ENCODE measurements at places on chromosomes 3 and 15. TPM values are rescaled to one million over a fixed set of nuclear protein-coding genes. Genes with fewer than 3 reads are reported as not detected.

DNA sequence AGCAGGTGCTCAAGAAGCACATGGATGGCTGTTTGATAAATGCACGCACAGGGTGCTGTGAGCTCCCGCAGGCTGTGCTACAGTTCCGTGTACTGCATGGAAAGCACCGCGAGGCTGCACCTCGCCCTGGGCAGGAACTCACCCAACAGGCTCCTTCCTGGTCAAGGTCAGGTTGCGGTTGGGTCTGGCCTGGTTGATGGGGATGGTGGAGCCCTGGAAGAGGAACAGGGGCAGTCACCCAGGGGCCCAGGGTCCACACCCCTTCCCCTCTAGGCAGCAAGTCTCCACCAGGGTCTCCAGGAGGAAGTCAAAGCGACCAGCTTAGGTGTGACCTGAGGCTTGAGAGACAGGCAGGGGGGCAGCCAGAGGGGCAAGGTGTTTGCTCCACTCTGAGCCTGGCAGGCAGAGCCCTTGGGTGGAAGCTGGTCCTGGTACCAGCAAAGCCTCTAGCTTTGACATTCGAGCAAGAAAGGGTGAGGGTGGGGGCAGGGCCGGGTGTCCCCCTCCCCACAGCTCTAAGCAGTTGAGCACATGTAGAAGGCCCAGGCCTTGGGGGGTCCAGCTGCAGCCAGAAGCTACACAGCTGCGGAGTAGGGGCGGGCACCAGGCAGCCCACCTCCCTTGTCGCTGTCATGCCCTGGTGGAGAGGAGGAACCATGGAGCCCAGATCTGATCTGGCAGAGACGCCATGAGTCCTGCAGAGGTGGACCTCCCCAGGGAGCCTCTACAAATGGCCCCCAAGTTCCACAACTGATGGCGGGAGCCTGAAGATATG, 46.3 kb upstream of the SLC41A3 start:
- peaks cover 11% of the 10 kb centered on the region for H3K4me1 ChIP-seq
- no peak for DNase-seq
- no peaks in the 10 kb centered on the region for H3K36me3 ChIP-seq

- H3K36me3 ChIP-seq: peaks cover 13% of the 10 kb centered on the region
- DNase-seq: no peak
- H3K4me1 ChIP-seq: no peaks in the 10 kb centered on the region
- H3K27ac ChIP-seq: no peak overlapping the region
Measured at GRCh38 chr15:75215107-75216004, 13.7 kb downstream of the C15orf39 start.

PDCD10 gene
- 47.8 TPM for total RNA-seq

DNA sequence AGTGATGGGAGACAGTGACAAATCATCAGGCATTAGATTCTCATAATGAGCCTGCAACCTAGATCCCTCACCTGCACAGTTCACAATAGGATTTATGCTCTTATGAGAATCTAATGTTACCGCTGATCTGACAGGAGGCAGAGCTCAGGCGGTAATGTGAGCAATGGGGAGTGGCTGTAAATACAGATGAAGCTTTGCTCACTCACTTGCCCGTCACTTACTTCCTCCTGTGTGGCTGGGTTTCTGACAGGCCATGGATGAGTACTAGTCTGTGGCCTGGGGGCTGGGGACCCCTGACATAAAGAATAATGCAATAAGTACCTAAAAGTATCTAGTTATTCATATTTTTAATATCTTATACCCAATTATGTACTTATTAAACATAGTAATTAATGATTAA, 15.6 kb downstream of the IQCB1 start:
- H3K36me3 ChIP-seq: peaks cover 6% of the 10 kb centered on the region
- H3K27ac ChIP-seq: no peak overlapping the region
- DNase-seq: no peak
- no peak overlapping the region for H3K4me3 ChIP-seq
- no peaks in the 10 kb centered on the region for H3K4me1 ChIP-seq

DNA sequence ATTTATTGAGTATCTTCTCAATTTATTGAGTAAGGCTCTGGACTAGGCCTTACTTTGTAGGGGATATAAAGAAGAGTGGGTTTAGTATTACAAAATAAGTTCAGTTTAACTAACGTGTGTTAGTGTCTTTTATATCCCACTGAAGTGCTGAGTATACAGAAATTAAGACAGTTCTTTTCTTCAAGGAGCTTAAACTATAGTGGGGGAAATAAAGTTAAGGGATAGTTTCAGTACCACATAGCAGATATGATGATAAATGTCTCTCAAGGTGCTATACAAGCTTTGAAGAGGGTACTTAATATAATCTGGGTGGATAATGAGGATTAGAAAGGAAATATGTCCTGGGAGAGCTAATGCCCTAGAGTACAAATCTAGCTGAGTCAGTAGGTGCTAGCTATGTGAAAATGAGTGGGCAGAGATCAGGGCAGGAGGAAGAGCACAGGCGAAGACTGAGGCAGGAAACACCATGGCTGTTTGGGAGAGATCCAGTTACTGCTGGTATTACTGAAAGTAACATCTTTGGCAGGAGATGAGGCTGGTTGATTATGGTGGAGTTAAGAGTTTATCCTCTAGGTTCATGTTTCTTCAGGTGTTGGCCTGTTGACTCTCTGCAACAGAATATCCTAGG, 46.0 kb downstream of the TEX9 start:
- H3K36me3 ChIP-seq: no peaks in the 10 kb centered on the region
- H3K27ac ChIP-seq: no peak overlapping the region
- no peak overlapping the region for H3K4me3 ChIP-seq
- H3K4me1 ChIP-seq: no peaks in the 10 kb centered on the region
- H3K27me3 ChIP-seq: no peaks in the 10 kb centered on the region
- no peak for DNase-seq

STRA6 gene
- total RNA-seq: not detected

- peaks cover 4% of the 10 kb centered on the region for H3K36me3 ChIP-seq
- H3K4me3 ChIP-seq: no peak overlapping the region
- no peak for DNase-seq
Measured at GRCh38 chr15:97966924-97967620, 6.6 kb downstream of the ARRDC4 start.

- DNase-seq: no peak
- H3K36me3 ChIP-seq: no peaks in the 10 kb centered on the region
- H3K27me3 ChIP-seq: no peaks in the 10 kb centered on the region
Measured at GRCh38 chr3:112007633-112008032, 8.9 kb downstream of the TAGLN3 start.

- H3K4me3 ChIP-seq: peak overlapping the region; percentile 81
- peak; percentile 12 for DNase-seq
- peak overlapping the region; percentile 69 for H3K27ac ChIP-seq
- H3K27me3 ChIP-seq: no peaks in the 10 kb centered on the region
Measured at GRCh38 chr3:14179114-14179465, 473 bp downstream of the LSM3 start.

DNA sequence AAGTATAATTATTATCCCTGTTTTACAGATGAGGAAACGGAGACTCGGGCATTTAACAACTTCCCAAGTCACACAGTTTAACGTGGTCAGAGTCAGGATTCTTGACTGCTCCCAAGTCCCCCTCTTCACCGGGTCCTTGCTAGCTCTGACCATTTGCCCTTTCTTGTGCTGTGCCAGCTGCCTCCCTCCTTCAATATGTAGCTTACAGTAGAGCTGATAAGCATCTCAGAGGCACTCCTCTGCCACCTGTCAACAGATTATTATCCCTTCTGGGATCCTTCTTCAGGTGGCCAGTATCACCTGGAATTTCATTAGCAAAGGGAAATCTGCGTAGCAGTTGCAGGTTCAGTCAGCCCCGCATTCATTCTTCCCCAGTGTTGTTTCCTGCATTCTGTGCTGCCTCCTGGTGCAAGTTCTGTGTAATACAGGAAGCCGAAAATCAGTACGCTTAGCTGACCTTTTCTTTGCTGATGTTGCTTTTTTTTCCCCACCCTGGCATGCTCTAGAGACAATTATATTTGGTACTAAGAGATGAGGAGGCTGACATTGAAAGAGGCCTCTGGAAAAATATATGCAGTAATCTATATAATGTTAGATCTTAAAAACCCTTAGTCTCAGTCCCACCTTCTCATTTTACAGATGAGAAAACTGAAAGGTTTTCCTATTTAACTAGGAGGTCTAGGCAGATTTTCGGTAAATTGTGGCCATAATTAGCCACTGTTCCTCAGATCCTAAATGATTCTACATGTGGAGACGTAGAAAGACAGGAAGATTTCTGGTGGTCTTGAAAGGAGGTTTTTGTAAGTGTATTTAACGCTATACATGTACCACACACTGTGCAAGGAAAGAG, 24.8 kb downstream of the TMOD2 start:
- H3K4me3 ChIP-seq: no peak overlapping the region
- H3K4me1 ChIP-seq: no peaks in the 10 kb centered on the region
- H3K27ac ChIP-seq: no peak overlapping the region
- peaks cover 4% of the 10 kb centered on the region for H3K27me3 ChIP-seq
- H3K36me3 ChIP-seq: no peaks in the 10 kb centered on the region

SLC12A6 gene
- 29.4 TPM for total RNA-seq

- peaks cover 12% of the 10 kb centered on the region for H3K36me3 ChIP-seq
- no peak overlapping the region for H3K4me3 ChIP-seq
- DNase-seq: no peak
- H3K27me3 ChIP-seq: no peaks in the 10 kb centered on the region
- H3K27ac ChIP-seq: no peak overlapping the region
Measured at GRCh38 chr15:57540736-57541135, 51.0 kb upstream of the MYZAP start.

TRIM42 gene
- total RNA-seq: not detected

DNA sequence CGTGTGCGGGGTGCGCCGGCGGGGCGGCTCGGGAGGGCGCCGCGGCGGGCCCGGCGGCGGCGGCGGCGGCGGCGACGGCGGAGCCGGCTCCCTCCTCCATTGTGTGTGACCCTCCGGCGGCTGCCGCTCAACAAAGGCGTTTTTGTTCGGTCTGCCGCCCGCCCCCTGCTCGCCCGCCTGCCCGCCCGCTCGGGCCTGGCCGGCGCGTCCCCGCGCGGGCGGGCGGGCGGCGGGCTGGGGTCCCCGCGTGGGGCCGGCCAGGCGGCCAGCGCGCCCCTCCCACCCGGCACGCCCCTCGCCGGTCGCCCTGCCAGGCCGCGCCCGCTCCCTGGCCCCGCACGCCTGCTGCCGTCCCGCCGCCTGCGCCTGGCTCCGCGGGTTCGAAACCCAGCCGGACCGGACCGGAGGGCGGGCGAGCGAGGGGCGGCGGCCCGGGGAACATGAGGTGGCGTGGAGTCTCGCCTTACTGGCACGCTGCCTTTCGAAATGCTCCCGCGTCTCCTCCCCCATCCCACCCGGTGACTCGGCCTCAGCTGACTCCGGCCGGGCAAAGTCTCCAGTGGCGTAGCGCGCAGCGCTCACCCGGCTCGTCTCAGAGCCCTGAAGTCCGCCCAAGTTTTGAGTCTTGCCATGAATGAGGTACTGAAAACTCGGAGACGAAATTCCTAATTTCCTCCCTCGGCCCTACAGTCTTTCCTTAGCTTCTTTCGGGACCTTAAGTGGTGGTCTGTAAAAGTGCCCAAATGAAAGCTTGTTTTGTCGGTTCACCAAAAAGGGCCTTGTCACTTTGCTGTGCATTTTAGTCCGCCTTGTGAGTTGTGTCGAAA, 588 bp downstream of the MAPK6 start:
- H3K27ac ChIP-seq: peak overlapping the region; percentile 96
- H3K4me3 ChIP-seq: peak overlapping the region; percentile 73
- H3K27me3 ChIP-seq: no peaks in the 10 kb centered on the region
- peak; percentile 86 for DNase-seq

Measured in endothelial cell of umbilical vein (primary cell).